ENCODE measurements at places on chromosomes 7 and 10.

- no peak for DNase-seq
These were observed 67.2 kb downstream of the TBXAS1 start for GRCh38 chr7:139896288-139896687.

DNA sequence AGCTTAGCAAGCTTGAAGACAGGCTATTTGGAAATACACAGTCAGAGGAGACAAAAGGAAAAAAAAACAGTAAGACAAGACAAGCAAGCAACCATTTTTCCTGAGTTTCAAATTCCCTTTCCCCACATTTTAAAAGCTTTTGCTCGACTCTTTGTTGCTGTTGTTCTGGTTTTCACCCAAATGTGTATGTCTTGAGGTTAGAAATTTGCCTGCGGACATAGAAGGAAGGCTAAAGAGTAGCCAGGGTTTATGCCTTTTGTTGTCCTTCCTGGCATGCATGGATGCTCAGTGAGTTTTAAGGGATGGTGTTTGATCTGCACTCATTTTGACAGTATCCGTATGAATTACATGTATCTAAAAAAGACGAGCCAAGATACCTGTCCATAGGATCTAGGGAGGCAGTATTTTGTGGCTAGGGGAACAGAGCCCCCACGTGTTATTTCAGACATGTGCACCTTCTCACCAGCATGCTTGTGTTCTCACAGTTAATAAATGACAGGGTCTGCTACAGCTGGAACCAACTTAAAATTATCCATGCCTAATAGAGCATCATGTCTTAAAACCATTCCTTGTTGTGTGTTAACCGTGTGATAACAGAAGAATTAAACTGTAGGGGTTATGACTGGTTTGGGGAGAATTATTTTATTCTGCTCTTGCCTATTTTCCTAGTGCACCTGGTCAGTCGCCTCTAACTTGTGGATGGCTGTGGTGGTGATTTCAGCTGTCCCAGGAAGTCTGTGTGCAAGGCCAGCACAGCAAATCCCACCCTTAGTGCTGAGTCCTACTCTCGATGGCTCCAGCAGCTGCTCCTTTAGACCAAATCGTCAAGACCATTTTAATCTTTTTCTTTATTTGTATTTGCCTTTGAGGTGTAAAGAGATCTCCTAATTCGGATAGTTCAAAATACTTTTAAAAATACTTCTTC lies 9.1 kb downstream of the WIPF3 start:
- DNase-seq, result no peak

- DNase-seq, result no peak
These were observed 78.5 kb downstream of the APBB1IP start for GRCh38 chr10:26516540-26517101.

DNA sequence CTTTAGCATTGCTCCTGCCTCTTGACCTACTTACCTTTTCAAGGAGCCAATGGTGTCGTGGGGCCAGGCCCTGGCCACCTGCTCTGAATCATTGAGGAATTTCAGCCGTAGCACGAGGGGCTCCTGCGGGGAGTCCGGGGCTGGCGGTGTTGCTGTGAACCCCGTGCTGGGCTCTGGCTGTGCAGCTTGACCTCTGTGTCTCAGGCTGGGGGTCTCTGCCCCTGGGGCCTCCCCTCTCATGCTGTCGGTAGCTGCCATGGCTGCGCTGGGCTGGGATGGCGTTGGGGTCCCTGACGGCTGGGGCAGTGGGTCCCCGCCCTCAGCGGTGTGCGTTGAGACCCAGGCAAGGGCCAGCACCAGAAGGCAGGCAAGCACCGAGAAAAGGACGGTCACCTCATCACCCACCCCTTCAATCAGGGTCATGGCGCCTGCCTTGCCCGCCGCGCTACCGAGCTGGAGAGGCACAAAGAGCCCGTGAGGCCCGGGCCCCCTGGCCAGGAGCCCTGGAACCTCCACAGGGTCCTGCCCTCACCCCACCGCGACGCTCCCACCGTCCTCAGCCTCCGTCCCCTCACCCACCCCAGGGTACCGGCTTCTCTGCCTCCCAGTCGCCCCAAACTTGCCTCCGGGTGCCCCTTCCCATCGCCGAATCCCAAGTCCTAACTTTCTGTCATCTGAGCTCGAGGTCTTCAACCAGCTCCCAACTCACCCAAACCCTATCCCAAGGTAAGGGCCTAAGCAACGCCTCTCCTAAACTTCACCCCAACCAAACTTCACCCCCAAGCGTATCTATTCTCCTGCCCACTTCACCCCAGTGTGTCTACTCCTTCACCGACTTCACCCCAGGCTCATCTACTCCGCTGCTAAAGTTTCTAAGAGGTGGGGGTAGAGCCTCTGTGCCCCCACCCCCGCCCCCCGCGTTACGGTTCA lies 887 bp downstream of the TMUB1 start:
- no peak for DNase-seq

GRCh38 chr7:15308821-15309220 lies 253.0 kb downstream of the AGMO start:
- DNase-seq, result no peak

DNA sequence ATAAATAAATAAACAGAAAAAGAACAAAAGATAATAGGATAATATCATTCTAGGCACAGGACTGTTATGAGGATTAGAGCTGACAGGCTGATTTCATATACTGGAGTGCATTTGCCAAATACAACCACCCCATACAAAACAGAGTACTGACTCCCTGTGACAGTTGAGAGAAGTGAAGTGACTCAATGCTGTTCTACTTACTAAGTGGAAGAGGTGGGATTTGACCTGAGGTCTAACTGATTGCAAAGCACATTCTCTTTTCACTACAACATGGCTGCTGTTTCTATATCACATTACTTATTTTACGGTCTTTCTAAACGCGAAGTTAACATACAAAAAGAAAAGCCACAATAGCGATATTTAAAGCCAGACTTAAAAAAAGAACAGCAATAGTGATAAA lies 51.4 kb downstream of the ITGB1 start:
- no peak for DNase-seq

GRCh38 chr10:95282107-95282506 lies 8.7 kb downstream of the PDLIM1 start:
- DNase-seq, result no peak

DNA sequence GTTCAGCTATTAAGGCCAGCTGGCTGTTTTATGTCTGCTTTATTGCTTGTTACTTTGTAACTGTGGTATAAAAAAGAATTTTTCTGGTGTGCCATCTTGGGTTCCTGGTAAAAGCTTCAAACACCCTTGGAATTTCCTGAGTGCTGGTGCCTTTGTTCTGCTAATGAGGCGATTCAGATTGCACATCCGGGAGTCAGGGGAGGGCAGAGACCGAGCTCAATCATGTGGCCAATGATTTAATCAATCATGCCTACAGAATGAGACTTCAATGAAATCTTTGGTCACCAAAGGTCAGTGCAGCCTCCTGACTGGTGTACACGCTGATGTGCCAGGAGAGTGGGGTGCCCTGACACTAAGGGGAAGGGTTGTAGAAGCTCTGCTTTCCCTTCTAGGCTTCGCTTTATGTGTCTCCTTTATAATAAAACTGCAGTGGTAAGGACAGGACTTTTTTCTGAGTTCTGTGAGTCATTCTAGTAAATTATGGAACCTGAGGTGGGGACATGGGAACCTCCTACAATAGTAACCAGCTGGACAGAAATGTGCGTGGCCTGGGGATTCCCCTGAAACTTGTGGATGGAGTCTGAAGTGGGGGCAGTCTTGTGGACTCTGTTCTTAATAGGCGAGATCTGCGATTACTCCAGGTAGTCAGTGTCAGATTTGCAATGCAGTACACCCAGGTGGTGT lies 69.4 kb upstream of the OGDHL start:
- no peak for DNase-seq

GRCh38 chr10:69490876-69491275 lies 39.6 kb downstream of the TSPAN15 start:
- no peak for DNase-seq

DNA sequence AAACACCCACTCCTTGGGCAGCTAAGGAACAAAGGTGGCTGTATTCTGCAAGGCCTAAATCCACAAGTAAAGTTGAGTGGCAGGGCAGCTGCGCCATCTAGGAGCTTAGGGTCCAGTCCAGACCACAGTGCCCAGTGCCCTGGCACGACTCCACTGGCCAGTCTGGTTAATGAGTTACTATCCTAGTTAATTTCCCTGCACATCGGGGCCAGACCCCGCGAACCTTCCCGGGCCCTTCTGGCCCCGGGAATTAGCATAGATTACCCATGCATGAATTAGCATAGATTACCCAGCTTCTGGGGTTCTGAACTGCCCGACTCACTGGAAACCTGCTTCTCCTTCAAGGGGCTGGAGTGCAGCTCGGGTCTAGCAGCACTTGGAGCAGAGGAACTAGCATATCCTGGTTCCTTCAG lies 3.2 kb upstream of the EMX2 start:
- DNase-seq, result no peak

DNA sequence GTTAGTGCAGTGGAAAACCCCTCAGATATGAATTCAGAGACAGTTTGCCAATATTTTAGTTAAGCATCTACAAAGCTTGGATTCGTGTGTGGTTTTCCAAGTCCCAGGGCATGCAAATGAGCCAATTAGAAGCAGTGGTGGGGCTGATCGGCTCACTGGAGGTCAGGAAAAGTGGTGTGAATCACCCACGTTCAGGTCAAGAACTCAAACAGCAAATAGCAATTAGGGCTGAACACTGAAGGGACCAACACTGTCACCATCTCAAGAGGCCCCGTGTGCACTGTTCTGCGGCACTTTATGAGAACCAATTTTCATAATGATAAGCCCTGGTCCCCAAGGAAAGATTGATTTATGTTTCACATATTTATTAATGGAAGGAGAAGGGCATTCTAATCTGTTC lies 68.9 kb downstream of the ADARB2 start:
- no peak for DNase-seq

DNA sequence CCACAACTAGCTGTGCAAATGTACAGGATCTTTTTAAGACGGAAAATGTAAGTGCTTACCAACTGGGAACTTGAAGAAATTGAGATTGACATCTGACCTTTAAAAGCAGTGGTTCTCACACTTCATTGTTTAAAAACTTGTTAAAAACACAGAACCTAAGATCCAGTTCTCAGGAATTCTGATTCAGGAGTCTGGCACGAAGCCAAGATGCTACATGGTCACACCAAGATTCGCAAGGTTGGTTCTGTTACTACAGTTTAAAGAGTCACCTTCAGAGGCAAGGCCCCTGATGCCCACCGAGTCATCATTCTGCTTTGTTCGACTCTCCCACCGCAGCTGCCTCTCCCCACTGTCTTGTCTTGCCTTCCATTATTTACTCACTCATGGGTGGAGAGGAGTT lies 113.3 kb downstream of the GLI3 start:
- DNase-seq, result no peak

- DNase-seq, result no peak
These were observed 9.0 kb downstream of the EIF4H start for GRCh38 chr7:74183142-74183541.

- no peak for DNase-seq
These were observed 281.9 kb downstream of the EXOC4 start for GRCh38 chr7:133534816-133535215.

DNA sequence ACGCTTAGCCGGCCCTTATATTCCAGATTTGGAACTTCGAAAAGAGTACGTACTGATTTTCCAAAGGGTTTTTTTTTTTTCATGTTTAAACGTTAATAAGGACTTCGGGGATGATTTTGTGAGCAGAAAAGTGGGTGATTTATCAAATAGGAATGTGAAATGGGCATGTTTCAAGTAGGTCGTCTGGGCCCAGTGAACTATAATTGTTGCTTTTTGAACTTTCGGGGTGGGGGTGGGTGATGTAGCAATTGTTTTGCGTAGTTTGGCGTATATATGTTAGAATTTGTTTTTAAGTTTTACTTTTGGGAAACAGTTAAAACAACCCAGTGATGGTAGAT lies 299 bp upstream of the PBLD start:
- no peak for DNase-seq

DNA sequence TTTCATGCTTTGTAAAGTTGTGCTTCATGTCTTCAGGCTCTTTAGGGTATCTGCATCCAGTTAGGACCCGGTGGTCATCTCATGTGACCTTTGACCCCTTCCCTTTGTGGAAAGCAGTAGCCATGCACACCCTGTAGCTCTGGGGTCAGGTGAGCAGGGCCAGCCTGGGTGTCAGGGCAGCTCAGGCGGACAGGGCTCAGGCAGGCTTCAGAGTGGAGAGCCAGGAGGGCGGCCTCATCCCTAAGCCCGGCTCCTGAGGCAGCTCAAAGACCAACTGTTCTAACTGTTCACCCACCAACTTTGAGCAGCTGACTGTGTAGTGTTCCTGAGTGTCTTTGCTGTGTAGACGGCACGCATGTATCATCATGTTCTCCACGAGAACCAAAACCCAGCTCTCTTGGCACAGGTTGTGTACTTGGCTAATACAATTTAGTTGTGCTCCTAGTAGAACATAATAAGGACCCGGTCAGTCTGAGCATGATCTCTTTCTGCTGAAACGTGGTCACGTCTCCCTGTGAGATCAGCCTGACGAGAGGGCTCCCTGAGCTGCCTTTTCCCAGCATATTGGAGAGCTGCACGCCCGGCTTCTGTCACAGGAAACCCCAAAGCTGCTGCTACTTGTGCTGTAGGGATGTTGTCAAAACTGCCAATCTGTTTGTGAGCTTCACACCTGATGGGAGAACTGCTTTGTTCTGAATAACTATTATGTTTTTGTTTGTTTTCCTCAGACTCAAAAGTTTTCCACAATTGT lies 30.0 kb downstream of the EEPD1 start:
- no peak for DNase-seq

DNA sequence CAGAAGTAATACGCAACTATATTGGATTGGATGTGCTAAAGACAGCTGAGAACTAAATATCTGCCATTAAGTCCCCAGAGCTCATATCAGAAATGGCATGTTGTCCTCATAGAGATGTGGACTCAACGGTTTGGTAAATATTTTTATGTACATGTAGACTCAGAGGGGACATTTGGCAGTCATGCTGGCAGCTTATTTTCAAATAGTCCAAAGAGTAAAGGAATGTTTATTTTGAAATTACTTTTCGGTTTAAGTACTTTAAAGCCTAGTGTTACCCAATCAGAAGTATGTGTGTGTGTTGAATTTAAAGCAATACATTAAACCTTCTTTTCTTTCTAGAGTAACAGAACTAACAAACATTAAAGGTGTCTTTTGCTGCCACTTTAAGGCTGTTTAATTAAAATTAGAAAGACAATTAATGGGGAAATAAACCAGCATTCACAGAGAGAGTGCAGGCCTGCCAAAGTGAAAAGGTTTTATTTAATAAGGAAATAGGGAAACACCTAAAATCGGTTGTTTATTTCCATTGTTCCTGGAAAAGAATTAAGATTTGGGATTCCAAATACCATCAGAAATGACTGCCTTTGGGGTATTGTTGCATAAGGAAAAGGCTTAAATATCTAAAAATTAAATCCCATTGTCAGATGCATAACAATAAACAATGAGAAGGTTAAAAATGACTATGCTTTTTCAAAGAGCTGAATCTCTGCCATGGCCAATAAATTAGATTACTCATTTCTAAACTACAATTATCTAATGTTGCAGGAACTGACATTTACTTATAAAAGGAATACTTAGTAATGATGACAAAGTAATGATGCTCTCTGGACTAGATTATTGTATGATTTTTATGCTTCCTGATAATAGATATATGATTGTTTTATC lies 113.4 kb upstream of the AHR start:
- no peak for DNase-seq

- no peak for DNase-seq
These were observed 74.3 kb upstream of the DKK1 start for GRCh38 chr10:52239771-52240170.

- DNase-seq, result no peak
These were observed 51.5 kb downstream of the DOCK4 start for GRCh38 chr7:112154690-112155089.
